Esophagus (tissue), 2 donors: ENCODE measurements at places on chromosomes 3 and 15. TPM values are rescaled to one million over a fixed set of nuclear protein-coding genes. Genes with fewer than 3 reads are reported as not detected.

CHST14 gene
- 4.3 TPM for polyA plus RNA-seq

CRTAP gene
- polyA plus RNA-seq = 49.0 TPM

PROK2 gene
- polyA plus RNA-seq = 0.04 TPM

LTF gene
- 0.98 TPM for polyA plus RNA-seq

CFAP91 gene
- polyA plus RNA-seq = 0.44 TPM
